Activated B cell treated with CpG ODN at 0.5 μM for 24 hours (primary cell): ENCODE measurements at places on chromosomes 11 and 22. TPM values are rescaled to one million over a fixed set of nuclear protein-coding genes. Genes with fewer than 3 reads are reported as not detected.

KRTAP5-1 gene
- total RNA-seq = not detected in 2 replicates

GRCh38 chr11:47991266-47991830, 11.0 kb downstream of the PTPRJ start:
- no peak for DNase-seq

DNA sequence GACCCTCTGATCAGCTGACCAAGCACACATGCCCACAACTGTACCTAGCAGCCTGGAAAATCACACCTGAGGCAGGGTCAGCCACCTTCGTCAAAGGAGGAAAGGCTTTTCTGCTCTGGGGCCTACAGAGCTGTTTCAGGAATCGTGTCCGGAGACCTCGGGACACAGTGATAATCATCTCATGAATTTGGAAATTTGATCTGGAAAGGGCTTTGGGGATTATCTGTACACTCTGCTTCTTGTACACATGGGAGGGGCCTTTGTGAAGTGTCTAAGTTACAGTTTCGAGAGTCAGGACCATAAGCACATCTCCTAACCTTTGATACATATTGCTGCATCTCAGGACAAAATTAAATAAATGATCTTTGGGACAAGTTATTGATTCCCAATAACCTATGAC, 1421.2 kb upstream of the TENM4 start:
- no peak for DNase-seq

DNA sequence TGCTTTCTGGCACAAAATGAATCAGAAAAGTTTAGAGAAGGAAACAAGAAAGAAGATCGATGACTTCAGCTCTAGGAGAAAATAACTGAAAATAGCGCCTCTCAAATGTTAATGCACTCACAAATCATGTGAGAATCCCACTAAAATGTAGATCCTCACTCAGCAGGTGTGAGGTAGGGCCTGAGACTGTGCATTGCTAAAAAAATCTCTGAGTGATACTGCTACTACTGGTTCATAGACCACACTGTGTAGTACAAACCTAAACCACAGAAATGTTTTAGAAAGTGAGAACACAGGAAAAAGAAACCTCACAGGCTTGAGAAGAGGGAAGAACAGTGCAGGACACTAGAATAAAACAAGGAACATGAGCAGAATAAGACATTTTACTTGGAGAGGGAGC, 2.0 kb downstream of the OR8D4 start:
- DNase-seq = no peak

- DNase-seq = no peak
Measured at GRCh38 chr22:30314915-30315314, 11.8 kb downstream of the TBC1D10A start.

GRCh38 chr11:133115099-133115498, 417.2 kb downstream of the OPCML start:
- no peak for DNase-seq

DNA sequence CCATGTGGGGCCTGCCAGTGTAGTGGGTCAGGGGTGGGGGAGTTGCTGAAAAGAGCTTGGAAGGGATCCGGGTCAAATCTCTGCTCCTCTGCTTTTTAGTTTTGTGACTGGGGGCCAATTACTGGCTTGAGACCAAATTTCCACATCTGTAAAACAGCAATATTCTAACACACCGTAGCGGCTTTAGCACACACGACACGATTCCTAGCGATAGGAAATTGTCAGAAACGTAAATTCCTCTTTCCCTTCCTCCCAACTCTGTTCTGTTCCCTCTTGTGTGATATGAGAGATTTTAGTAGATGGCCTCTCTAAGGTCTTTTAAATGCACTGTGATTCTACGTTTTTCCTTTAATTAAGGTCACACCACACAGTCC, 71.9 kb downstream of the MICAL2 start:
- DNase-seq = no peak
